ENCODE measurements at places on chromosomes 16 and 17.

DNA sequence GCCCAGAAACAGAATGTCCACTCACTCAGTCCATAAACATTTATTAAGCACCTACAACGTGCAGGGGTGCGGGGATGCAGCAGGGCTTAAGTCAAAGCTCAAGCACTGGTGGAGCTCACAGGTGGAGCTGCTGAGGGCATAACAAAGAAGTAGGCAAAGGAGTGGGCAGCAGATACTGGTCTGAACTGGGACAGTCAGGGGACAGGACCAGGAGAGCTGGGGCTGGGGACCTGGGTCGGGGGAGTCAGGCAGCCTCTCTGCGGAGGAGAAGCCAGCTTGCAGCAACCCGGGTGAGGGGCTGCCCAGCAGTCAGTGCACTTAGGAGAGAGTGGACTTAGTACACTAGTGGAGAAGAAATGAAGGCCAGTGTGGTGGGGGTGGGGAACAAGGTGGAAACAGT, 10.0 kb upstream of the TNFRSF13B start:
- no peak for DNase-seq

DNA sequence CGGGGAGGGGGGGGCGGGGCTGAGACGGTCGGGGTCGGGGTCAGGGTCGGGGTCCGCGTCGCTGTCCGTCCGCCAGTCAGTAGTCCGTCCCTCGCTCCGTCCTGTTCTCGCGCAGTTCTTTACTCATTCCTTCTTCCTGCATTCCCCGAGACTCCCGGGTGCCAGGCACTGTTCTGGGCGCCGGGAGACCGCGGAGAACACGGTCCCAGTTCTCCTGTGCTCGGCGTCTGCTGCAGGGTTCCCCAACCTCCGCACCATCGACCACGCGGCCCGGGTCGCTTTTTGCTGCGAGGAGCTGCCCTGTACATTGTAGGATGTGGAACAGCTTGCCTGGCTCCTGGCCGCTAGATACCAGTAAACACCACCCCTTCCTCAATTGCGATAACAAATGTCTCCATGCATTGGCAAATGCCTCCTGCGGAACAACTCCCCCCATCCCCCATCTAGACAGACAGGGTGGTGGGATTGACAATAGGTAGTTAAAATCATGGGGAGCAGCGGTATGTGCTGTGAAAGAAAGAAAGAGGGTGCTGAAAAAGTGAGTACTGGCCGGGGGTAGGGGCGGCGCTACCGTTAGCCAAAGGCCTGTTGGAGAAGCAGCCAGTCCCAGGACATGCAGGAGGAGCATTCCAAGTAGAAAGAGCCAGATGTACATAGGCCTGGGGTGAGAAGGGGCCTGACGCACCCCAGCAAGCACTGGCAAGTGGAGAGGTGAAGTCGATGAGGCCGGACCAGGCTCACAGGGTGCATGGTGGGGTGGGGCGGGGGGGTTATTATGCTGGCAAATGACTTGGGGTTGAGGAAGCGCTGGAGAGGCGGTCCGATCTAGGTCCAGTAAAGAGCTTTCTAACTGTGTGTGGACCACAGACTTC, 631 bp downstream of the TRAF7 start:
- DNase-seq = peak; percentile 52

DNA sequence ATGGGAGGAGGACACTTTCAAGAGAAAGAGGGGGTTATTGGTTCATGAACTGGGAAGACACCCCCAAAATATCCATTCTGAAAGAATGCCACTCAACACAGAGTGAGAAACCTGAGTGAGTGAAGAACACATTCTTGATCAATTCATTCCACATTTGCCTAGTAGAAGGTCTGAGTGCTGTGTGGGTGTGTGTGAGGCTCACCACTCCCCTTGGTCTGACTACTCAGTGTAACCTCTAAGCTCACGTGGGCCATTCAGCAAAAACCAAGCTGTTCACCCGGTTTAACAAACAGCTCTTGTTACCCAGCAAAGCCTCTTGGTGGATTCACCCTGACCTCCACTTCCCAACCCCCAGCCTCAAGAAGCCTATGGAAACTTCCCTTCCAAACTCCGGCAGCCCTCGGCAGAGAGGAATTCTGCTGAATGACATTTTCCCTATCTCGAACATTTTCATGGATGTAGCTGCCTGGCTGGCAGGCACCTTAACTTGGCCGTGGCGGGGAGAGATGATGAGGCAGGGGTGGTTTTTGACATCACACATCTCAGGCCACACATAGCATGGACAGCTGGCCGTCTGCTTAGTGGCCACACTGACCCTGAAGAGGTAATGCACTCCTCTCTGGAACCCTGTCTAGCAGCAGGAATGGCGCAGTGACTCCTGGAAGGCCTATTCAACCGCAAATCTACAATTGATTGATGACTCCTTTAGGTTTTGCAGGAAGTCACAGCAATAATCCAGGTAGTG, 11.6 kb downstream of the ST6GALNAC1 start:
- no peak for DNase-seq

- DNase-seq = no peak
Observed at GRCh38 chr16:68722119-68723024, 14.7 kb upstream of the CDH1 start.

- DNase-seq = no peak
Observed at GRCh38 chr17:8924595-8924994, 40.9 kb downstream of the PIK3R5 start.

Measured in fibroblast of skin of right biceps (primary cell).